Stimulated activated CD4-positive, alpha-beta T cell treated with anti-CD3 and anti-CD28 coated beads, Interleukin-2, amount 100 ng/mL, for 24 hours (primary cell): ENCODE measurements at places on chromosomes 2 and 18.

GRCh38 chr2:53231908-53232307, 535.7 kb upstream of the CHAC2 start:
- no peak for DNase-seq

DNA sequence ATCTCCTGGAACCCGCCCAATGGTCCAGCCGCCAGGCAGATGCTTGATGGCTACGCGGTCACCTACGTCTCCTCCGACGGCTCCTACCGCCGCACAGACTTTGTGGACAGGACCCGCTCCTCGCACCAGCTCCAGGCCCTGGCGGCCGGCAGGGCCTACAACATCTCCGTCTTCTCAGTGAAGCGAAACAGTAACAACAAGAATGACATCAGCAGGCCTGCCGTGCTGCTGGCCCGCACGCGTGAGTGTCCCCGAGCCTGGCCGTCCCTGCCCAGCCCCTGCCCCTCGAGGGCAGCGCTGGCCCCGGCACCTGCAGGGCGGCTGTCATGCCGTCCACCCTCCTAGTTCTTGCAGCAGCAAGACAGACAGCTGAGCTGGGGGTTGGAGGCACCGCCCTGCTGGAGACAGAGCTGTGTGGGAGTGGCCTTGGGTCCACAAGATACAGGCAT, 36.7 kb downstream of the MTERF4 start:
- no peak for DNase-seq

- DNase-seq: no peak
Observed at GRCh38 chr2:26809876-26810577, 24.2 kb downstream of the CENPA start.

DNA sequence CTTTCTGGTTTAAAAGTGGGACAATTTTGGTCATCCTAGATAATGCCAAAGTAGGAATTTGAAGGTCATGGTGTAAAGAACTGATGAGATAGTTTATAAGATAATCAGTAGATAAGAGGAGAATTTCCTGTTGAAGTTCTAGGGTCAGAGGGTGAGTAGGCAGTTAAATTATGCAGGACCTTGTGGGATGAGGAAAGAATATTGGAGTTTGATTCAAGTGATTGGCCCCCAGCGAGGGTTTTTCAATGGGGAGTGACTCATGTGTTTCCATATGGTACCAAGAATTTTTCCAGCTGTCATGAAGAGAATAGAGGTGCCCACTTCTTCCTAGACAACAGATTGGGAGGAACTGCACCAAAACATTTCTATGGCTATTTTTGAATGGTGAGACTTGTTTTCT, 940.2 kb upstream of the ZEB2 start:
- DNase-seq: no peak

GRCh38 chr2:238459081-238459629, 32.4 kb downstream of the ASB1 start:
- DNase-seq: no peak

GRCh38 chr18:551404-552061, 28.6 kb upstream of the CETN1 start:
- DNase-seq: no peak

GRCh38 chr2:50318147-50318546, 713.8 kb downstream of the NRXN1 start:
- DNase-seq: no peak

GRCh38 chr18:13501543-13501887, 224.8 kb downstream of the FAM210A start:
- DNase-seq: no peak

DNA sequence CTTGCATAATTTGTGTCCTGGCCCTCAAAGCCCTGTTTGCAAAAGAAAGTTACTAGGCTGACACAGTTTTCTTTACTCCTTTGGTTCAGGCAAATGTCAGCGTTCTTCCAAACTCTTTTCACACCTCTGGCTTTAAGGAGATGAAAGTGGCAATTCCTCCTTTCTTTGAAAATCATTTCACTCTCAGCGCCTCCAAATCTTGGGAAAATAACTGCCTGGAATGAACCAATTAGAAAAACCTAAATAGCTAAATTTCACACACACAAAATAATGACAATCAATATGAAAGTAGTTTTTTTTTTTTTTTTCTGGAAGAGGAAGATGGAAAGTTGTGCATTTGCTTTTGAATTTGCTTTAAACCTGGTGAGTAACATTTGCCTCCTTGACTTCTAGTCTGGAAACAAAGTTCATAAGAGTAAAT, 1.7 kb downstream of the MEIS1 start:
- DNase-seq: no peak

- no peak for DNase-seq
Observed at GRCh38 chr2:144379851-144380311, 140.0 kb downstream of the ZEB2 start.

DNA sequence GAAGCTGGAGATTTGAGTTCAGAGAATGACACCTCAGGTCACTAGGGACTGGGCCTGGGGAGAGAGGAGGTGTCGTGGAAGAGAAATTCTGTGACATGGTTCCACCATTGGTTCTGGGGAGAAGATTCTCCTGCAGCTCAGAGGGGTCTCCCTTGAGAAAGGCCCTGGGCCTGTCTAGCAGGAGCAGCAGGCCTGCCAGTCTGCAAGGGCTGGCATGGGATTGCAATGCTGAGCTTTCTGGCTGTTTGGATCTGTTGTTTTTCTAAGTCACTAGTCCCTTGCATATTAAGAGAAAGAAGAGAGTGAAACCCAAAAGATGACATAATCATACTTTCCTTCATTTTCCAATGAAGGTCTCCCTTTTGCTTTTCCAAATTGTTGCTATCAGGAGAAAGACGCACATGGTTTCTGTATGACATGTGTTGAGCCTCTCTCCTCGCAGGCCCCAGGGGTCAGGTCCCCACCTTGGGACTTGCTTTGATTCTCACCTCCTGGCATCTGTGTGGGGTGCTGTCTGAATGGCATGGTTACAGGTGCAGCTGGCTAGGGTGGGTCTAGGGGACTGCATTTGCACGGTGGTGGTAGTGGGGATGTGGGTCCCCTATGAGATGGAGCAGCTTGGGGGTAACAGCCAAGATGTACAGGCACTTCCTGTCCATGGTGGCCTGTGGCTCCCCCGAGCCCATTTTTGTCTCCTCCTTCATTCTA, 117.8 kb downstream of the GLI2 start:
- DNase-seq: no peak

DNA sequence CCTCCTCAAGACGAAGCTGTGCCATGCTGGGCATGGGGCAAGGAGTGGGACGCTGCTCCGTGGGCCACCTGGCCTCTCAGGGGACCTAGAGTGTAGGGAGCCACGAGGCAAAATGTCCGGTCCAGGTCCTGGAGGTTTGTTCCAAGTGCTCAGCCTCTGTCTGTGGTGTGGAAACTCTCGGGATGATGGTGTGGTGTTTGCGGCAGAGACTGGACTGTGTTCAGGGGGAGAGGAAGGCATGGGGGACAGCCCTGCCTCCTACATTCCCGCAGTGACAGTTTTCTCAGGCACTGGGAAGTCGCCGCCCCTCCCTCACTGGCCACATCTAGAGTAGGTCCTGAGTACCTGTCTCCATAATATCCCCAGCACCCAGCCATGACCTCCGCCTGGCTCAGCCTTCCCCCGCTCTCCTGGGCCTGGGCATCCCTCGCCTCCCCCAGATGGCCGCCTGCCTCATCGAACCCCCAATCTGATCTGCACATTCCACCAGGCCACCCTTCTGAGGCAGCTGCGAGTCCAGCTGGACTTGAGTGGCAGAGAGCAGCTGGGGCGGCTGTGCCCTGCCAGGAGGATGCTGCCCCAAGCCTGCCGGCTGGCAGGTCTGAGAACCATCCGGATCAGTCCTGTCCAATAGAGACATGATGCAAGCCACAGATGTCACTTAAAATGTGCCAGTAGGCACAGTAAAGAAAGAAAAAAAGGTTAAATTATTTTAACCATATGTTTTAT, 6.2 kb downstream of the KCNIP3 start:
- no peak for DNase-seq

DNA sequence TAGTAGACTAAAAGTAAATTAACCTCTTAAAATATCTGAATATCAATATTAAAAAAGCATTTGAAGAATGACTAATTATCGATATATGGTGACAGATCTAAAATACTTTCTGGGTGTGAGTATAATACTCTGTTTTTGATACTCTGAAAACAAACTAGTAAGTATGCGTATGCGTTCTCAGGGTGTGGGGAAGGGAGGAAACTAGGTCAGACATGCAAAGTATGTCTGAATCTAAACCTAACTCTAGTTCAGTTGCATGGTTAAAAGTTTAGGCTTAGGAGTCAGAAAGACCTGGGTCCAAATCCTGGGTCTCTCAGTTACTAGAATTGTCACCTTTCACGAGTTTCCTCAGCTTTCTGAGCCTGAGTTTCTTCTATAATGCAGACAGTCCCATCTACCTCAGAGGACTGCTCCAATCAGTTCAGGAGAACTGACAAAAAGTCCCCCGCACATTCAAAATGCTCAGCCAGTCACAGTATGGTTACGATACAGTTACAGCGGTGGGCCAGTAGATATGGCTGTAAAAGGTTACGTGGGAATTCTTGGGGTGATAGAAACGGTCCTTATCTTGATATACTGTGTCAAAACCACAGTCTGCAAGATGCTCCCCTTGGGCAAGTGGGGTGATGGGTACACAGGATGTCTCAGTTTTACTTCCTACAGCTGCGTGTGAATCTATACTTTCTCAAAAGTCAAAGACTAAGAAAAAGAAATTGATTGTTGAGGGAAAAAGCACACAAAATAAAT, 29.2 kb downstream of the UNC50 start:
- DNase-seq: peak; percentile 37

DNA sequence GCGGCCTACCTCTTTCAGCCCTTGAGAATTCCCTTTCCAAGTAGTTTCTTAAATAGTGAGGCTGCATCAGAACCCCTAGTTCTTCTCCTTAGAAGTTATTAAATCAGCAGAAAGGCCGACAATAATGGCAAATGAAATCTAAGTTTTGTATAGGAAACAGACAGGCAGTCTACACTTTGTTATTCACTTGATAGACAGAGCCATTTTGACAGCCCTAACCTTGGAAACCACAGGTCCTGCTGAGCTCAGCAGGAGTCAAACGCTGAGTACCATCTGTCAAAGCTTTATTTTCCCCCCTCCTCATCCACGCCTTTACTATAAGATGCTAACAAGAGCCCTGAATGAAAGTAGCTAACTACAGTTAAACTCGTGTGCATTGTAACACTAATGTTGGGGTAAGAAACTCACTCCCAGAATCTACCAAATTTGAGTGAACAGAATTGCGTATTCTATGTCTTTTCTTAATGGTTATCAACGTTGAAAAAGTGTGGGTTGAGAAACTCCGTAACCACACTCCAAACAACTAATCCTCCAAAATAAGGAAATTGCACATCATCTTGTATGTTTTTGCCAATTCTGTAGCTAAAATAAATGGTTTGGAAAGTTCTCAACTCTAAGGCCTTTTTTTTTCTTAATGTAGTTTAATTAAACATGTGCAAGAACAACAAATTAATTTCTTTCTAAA, 90.6 kb upstream of the EFEMP1 start:
- DNase-seq: no peak

DNA sequence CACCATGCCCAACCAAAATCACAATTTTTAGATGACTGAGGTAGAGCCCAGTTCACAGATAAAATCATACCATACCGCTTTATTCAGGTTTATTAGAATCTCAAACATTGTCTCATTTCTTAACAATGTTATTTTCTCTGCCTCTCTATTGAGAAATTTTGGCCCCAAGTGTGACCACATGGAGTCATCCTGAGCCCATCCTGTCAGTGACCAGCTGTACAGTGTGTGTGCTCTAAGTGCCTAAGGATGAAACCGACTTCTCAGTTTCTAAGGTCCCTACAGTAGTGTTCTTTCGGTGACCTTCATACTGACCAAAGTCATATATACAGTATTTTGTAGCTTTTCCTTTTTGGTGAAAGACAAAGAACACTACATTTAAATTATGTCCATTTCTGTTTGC, 123.7 kb upstream of the MSTN start:
- no peak for DNase-seq

DNA sequence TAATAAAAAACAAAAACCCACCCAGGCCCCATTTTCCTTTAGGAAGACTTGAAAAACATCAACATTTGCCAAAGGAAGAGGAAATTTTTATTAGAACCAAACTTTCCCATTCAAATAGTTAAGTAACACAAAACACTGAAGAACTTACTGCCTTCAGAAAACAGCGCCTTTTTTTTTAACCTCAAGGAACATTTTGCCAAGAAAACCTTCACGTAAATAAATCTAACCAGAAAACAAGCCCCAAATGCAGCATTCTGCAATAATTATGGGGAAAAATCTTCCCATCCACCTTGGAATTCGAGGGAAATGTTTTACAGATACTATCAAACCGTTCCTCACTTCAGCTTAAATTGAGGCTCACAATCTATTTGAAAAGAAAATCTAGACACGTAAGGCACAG, 56.4 kb downstream of the ACVR1 start:
- DNase-seq: no peak

- DNase-seq: no peak
Observed at GRCh38 chr2:234840336-234840735, 111.5 kb upstream of the SH3BP4 start.

- no peak for DNase-seq
Observed at GRCh38 chr2:228654707-228655106, 473.2 kb upstream of the SPHKAP start.

- DNase-seq: no peak
Observed at GRCh38 chr2:109091526-109091925, 37.5 kb upstream of the SH3RF3 start.

- DNase-seq: no peak
Observed at GRCh38 chr2:49175831-49176230, 21.5 kb upstream of the FSHR start.

GRCh38 chr2:15728245-15728938, 136.7 kb downstream of the DDX1 start:
- DNase-seq: no peak

- DNase-seq: no peak
Observed at GRCh38 chr18:57737400-57738060, 65.6 kb downstream of the ATP8B1 start.

GRCh38 chr18:57122936-57123510, 23.9 kb upstream of the BOD1L2 start:
- no peak for DNase-seq

DNA sequence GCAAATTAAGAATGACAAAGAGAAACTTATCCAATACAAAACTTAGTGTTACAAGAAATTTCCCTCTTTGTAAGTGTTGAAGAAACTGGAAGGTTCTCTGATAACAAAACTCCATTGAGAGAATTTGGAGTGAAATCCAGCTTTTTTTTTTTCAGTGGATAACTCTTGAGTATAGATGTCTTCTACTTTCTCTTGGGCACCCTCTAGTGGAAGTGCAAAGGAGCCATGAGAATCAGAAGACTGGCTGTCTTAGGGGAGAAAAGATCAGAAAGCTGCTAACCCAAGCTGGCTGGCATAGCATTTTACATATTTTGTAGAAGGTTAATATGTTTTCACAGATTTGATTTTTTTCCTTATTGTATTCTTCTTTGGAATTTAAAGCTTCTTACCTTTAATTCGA, 138.8 kb upstream of the SATB2 start:
- DNase-seq: no peak
